ENCODE measurements at places on chromosomes 12 and 14.
A peak's percentile ranks its signal among the peaks of the same experiment; 100 is the strongest.

DNA sequence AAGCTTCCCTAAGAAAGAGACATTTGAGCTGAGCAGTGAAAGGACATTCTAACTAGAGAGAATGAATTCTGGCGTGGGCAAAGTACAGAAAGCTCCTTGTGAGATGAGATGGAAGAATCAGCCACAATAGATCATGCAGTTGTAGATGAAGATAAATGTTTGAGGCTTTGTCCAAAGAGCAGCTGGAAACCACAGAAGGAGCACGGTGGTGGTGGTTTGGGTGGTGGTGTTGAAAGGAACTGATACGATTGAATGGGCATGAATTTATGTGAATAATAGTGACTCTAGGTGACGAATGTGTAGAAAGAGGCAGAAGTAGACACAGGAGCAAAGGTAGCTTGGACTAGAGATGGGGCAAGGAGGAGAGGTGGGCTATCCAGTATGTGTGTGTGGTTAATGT is 260.5 kb upstream of the TMTC1 start:
- DNase-seq = no peak

GRCh38 chr12:89273525-89273924 is 78.8 kb downstream of the DUSP6 start:
- no peak for DNase-seq

- DNase-seq = peak; percentile 24
Measured at GRCh38 chr12:9797722-9798619, 29.3 kb upstream of the KLRF1 start.

- DNase-seq = no peak
Measured at GRCh38 chr12:114682785-114683708, 928 bp downstream of the TBX3 start.

GRCh38 chr12:19901841-19902240 is 462.5 kb downstream of the AEBP2 start:
- no peak for DNase-seq

DNA sequence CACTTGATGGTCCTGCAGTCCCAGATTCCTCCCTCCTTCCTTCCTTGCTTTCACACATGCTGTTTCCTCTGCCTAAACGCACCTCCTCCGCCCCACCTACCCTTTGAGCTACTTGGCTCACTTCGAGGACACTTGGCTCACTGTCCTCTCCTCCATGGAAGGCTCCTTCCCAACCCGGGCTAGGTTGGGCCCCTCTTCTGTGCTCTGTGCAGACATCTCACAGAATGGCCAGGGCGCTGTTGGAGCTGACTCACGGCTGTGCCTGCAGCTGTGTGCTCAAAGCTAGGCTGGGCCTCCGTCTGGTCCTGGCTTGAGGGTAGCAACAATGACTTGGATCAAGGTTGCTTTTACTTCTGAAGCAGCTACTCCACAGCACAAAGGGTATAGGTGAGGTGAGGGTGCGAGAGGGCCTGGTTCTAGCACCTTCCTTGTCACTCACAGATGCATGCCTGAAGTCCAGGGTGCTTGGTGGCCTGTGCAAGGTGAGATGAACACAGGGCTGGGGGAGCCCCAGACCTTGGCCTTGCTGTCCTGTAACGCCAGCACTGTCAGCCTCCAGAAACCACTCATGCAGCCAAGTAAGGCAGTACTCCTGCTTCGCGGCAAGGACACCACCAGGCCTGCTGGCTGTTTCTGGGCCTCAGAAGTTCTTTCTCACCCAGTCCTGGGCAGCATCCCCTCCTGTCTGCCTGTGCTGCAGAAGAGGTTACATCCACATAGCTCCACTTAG is 61.8 kb downstream of the GALNT16 start:
- no peak for DNase-seq

- DNase-seq = no peak
Measured at GRCh38 chr14:78448164-78449094, 278.3 kb downstream of the NRXN3 start.

DNA sequence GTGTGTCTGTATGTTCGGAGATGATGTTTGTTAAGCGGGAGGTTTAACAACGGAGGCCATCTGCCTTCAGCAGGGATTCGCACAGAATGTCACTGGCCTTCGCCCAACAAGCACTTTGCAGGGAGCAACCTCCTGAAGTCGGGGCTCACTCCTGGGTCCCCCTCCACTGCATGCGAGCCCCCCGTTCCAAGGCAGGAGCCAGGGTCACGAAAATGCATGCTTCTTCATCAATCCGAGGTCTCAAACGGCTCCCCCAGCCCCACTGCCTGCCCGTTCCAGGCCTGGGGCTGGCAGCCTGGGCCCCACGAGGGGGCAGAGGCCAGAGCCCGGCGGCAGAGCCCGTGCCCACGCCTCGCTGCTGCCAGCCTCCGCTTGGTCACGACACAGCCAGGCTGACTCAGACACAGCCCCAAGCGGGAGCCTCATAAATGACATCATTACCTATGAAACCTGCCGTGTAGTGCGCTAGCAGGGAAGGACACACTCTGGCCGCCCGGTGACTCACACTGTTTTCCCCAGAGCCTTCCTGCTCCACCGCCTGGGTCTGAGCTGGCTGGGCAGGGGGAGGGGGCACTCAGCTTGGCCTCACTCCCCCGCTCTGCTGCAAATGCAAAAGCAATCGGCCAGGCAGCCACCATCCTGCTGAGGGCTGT is 169.5 kb upstream of the RTL1 start:
- no peak for DNase-seq

DNA sequence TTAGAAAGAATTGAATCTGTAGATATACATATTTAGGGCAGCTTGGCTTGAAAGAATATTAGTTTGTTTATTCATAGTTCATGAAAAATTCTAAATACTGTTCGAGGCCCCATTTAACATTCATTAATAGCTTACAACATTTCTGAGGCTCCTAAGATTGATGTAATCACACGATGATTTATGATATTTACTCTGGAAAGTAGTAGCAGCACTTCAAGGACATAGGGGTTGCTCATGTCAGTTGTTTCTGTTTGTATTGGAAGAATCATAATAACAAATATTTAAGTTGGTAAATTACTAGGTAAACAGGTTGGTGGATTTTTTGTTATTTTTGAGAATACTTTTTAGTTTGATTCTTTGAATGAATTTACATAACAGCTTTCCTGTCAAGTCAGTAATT is 30.4 kb downstream of the CAND1 start:
- DNase-seq = no peak

DNA sequence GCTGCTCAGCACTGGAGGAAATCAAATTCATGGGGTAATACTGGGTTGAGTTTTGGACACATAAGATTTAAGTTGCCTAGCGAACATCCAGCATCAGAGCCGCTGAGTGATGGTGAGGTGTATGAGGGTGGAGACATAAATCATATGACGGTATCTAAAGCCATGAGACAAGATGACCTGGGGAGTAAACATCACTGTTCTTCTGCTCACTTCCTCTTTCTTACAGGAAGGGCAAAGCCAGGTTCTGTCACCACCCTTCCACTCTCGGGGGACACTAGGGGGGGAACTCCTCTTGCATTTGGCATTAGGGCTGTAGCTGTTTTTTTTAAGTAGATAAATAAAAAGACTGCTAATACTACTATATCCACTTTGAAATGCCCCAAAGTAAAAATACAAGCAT is 24.0 kb downstream of the PRDM4 start:
- DNase-seq = no peak

DNA sequence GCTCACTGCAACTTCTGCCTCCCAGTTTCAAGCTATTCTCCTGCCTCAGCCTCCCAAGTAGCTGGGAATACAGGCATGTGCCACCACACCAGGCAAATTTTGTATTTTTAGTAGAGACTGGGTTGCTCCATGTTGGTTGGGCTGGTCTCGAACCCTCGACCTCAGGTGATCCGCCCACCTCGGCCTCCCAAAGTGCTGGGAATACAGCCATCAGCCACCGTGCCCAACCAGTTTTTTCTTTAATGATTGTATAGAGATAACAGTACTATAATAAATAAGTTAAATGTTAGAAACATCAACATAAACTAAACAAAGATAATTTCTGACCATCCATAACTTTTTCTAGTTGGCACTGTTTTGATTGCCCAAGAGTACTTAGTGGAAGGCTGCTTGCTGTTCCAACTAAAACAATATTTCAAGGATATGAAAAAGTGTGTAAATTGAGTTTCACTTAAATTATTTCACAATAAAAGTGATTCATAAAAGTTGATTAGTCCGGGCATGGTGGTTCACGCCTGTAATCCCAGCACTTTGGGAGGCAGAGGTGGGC is 5.6 kb downstream of the GON7 start:
- no peak for DNase-seq

GRCh38 chr14:94451091-94451771 is 1.4 kb downstream of the SERPINA11 start:
- DNase-seq = no peak

GRCh38 chr12:65881348-65881961 is 57.2 kb downstream of the HMGA2 start:
- DNase-seq = no peak

DNA sequence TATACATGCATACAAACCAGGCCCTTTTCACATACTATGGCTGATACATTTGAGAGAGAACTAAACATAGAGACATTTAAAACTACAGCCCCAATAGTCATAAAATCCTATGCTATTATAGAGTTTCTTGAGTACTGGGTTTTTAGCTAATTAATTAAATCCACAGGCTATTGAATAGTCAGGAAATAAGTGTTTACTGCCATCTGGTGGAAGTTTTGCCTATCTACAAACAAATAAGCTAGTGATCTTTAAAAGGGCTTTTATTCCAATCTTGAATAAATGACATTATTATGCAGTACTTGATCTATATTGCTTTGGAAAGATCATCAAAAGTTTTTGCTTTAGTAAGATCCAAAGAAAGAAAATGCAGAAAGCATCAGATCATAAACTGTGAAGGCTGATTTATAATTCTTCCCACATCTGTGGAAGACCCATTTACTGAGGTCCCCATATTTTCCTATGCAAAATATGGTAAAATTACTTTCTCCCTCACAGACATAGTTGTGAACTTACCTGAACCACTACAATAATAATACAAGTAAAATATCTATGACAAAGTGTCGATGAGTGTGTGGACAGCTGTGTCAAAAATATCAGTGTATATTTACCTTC is 131.3 kb downstream of the ITPR2 start:
- no peak for DNase-seq

DNA sequence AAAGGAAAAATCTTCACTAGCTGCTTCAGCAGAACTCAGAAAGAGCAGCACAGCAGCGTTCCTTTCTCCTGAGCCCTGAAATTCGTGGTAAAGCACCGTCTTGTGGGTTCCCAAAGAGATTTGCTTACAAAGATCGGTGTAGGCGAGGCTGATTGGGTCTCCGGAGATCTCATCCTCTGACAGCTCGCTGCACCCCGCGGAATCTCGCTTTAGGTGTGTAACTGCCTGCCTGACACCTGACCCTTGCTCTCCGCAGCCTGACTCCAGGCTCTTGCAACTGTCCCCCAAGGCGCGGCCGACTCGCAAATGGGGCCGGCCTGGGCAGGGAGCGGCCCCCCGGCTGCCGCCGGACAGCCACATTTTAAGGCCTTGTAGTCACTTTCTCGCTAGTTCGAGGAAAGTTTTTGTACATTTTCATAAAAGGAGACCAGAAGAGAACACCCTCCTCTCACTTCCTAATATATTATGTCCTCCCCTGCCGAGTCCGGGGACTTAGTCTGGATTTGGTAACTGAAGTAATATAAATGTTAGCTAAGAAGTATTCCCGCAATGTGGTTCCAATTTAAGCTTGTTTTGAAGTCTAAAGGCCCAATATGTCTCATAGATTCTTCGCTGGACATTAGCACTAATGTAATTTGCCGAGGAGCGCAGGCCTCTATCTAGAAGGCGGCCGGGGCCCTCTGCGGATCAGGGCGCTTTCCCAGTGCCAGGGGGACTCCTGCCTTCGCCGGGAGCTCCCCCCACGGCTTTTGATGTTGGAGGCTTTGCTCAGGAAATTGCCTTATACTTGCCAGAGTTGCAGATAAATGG is 177.3 kb upstream of the CDKN3 start:
- DNase-seq = no peak

- DNase-seq = no peak
Measured at GRCh38 chr14:22325676-22326400, 263.2 kb downstream of the DAD1 start.

DNA sequence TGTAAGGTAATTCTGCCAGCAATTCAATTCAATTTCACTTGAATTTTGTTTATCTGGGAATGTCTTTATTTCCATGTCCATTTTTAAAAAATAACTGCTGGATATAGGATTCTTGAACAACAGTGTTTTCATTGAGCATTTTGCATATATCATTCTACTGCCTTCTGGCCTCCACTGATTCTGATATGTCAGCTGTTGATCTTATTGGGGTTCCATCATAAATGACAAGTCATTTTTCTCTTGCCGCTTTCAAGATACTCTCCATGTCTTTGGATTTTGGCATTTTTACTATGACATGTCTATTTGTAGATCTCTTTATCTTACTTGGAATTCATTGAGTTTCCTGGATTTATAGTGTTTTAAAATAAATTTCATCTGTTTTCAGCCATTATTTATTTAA is 180.5 kb upstream of the LMNTD1 start:
- no peak for DNase-seq

- no peak for DNase-seq
Measured at GRCh38 chr12:28865776-28866175, 283.3 kb upstream of the FAR2 start.

DNA sequence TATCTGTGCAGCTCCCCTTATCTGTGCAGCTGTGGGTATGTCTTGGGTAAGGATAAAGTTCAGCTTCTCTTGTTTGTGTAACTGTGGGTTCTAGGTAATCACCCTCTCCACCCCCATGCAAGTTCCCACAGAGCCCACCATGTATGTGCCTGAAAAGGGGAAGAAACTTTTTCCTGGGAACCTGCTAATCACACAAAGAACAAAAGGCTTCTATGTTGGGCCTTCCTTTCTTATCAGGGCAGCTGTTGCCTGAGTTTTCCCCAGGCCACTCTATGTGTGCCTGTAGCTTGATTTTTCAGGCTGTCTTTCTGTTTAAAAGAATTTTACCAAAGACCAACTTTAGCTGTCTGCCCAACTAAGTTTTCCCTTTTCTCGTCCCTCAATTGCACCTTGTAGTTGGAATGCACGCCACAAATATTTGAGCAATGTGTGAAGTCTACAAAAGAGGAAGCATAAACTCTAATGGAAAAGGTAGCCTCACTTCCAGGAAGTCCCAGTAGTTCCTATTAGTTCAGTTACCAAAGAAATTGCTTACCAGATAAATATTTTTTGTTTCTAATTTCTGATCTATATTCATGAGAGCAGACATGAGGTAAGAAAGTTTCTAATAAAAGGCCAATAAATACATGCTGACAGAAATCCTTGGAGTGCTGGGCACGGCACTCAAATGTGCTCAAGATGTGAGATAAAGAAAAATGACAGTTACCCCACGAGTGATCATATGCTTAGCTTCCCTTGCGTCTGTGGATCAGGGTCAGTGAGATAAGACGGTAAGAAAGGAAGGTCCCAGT is 2.7 kb upstream of the GALC start:
- DNase-seq = no peak

GRCh38 chr12:98238515-98239130 is 276.8 kb upstream of the TMPO start:
- no peak for DNase-seq

GRCh38 chr14:95208598-95208997 is 51.3 kb upstream of the DICER1 start:
- no peak for DNase-seq

- no peak for DNase-seq
Measured at GRCh38 chr14:80628547-80628946, 313.0 kb downstream of the CEP128 start.
